ENCODE measurements at places on chromosomes 3 and 15.

DNA sequence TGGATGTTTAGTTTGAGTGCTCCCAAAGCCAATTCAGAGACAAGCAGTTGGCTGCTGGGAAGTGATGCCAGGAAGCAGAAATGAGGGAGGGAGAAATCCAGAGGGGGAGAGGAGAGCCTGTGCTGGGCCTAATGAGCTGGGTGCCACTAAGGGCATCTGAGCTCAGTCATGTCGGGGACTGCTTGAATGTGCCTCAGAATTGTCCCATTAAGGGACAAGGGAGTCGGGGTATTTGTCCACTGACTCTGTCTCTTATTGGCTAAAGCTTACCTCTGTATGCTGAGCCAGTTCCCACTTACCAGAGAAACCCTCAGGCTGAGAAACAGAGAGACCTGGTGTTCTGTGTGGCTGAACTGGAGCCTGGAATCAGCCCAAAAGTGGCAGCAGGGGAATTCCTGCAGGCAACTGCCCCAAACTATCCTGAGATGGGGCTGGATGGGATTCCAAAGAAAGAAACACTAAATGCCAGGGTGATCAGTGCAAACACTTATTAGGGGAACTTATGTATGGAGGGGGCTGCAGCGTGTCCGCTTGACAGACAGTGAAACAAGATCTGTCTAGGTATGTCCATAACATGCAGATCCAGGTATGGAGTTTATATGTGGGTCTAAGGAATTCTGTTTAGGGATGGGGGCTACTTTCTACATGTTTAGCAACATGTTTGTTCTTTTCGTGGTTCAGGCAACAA lies 48.6 kb downstream of the NR1D2 start:
- no peak for DNase-seq

DNA sequence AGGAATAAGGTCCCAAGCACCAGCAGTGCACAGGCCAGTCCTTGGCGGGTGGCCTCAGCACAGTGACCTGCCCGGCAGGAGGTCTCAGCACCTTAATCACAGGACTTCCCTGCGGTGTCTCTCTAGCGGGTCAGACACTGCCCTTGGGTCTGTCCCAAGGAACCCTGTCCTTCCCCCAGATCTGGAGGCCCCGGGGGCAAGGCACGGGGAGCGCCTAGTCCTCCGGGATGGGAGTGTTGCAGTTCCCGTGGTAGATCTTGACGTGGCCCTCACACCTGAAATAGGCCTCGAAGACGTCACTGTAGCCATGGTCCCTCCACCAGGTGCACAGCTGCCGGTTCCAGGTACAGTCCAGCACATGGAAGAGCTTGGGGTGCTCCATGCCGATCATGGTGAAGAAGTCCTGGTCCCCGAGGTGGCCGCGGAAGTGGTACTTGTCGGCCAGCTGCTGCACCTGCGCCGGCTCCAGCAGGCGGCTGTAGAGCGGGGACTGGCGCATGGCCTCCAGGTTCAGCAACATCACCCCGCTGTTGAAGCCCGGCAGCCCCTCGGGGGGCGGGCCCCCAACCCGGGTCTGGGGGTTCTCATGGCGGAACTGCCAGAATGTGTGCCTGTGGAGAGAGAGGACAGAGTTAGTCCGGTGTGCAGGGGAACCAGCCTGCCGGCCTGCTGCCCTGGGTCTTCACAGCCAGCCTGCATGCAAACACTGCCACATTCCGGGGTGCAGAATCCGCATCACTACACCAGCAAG lies 201.3 kb downstream of the XXYLT1 start:
- DNase-seq: no peak

GRCh38 chr15:80906159-80906766 lies 83.4 kb downstream of the MESD start:
- DNase-seq: no peak

DNA sequence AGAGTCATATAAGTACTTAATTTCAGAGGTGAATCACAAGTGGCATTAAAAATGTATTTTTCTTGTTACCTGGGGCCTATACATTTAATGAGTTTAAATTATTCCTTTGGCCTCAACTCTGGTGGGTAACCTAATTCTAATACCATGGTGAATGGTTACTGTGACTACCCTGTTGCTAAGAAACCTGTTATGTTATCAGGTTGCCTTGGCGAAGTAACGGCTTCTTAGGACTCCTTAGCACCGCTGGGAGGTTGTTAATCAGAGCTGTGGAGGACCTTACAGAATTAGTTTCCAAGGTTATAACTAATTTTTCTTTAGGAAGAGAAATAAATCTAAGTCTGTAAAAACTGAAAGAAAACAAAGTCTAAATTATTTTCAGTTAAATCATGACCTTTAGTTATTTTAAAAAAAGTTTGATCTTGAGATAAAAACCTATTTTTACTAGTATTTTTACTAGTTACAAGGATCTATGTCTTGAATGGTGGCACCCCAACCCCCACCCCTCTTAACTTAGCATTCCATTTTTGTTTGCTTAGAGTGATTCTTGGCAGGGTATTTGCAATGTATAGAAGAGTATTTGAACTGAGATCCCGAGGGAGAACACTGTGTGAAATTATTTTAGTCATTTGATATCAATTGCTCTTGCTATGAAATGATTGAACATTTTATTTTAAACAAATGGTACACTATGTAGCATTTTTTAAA lies 155.5 kb downstream of the FNDC3B start:
- DNase-seq: no peak

DNA sequence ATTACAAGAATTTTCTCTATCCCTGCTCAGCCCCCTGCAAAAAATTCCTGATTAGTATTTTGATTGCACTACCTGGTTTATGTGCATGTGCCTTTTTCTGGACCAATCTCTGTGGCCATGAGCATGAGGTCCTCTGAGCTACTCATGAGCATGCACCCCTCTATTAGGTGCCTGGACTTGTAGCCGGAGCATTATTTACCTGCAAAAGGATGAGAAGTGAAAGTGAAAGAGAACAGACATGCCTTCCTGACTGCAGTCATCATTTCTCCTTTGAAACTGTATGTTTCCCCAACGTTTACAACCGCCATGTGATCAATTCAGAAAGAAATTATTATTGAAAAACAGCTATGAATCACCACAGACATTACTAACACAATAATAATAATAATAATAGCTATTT lies 1008.8 kb downstream of the ROBO2 start:
- DNase-seq: no peak

GRCh38 chr3:136787349-136787748 lies 31.6 kb upstream of the SLC35G2 start:
- peak; percentile 15 for DNase-seq

DNA sequence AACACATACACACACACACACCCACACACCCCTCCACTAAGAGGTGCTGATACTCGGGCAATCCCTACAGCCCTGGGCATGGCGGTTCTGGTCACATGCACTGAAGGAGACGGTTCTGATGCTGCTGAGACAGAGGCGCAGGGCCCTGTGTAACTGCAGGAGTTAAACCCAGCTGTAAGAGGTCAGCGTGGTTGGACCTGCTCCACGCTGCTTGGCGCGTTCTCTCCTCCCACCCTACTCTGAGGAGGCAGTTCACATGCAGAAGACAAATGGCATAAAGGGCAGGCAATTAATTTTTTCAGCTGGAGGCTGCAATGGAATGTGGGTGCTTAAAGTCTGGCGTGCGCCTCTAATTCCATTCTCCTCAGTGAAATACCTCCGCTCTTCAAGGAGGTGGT lies 35.2 kb downstream of the GRK7 start:
- DNase-seq: no peak

DNA sequence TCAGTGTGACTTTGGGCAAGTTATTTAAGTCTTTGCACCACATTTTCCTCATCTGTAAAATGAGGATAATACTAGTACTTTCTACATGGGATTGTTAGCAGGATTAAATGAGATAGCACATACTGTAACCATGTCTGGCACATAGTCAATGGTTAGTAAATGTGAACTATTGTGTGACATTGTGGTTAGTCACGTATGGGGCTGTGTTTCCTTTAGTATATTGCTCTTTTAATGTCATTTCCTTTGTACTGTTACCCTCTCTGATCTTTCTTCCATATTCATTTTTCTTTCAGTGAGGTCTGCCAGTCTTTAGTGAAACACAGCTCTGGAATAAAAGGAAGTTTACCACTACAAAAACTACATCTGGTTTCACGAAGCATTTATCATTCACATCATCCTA lies 21.4 kb downstream of the OPA1 start:
- DNase-seq: no peak

DNA sequence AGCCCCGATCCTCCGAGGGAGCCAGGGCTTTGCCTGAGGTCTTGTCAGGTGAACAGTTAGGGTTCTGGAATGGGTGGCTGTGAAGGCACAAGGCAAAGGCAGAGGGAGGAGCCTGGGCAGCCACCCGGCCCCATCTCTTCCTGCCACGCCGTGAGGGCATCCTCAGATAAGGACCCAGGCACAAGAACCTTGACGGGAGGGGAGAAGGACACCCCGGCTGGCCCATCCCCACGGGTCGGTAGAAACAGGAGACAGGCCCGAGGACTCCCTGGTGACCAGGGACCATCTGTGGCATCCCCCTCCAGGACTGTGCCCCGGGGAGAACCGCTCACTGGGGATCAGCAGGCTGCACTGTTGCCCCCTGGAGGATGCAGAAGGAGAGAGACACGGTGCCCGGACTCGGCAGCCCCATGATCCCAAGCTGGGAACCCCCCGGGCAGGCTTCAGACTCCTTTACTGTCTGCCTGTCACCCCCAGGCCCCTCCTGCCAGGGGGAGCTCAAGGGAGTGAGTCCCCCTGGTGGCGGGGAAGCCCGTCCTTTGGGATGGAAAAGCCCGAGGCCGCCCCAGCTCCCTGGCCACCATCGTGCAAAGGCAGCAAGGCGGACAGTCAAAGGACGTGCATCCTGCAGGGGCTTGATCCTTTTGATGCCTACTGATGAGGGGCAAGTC lies 12.3 kb upstream of the PCSK6 start:
- peak; percentile 45 for DNase-seq

DNA sequence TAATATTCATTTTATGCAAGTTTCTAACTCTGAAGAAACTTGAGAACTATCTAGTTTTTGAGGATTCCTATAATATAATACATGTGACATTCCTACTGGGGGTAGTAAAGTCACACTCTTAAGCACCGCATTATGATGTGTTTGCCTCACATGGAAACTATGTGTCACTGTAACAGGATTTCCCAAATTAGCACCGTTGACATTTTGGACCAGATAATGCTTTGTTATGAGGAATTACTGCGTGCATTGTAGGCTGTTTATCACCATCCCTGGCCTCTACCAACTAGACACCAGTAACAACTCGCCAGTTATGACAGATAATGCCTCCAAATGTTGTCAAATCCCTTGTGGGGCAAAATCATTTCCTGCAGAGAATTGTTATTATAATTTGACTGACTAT lies 267.8 kb downstream of the RAP2B start:
- no peak for DNase-seq

DNA sequence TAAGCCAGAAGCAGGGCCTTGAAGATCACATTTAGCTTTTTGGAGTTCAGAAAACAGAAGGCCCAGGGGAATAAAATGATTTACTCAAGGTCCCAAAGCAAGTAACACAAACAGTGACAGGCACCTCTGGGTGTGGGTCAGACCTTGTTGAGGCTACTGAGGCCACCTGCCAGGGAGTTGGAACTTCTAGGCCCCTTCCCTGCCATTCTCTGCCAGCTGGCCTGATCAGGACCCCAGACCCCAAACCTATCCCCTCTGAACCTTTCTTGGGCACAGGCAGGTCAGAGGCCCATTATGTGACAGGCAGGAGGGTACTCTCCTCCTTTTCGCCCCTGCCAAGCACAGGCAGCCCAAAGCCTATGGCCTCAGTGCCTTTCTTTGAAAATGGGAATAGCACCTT lies 49.4 kb upstream of the ATP2B2 start:
- DNase-seq: no peak

GRCh38 chr3:184949251-184949965 lies 137.4 kb downstream of the VPS8 start:
- DNase-seq: no peak

DNA sequence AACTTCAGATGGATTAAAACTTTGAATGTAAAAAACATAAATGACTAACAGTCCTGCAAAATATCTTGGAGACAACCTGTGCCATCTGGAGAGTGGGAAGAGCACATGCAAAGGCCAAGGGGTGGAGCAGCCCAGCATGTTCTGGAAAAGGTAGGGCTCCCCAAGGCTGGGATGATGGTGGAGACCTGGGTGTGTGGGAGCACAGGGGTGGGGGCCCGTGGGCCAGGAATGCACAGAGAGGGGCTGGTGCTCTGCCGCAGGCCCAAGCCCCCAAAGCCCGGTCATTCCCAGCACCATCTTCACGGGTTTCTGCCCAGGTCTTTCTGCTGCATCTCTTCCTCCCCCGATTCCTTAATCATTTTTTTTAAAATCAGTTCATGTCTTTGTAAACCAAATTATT lies 9.7 kb upstream of the GATA2 start:
- DNase-seq: no peak

GRCh38 chr3:32544894-32545293 lies 25.8 kb downstream of the DYNC1LI1 start:
- no peak for DNase-seq

DNA sequence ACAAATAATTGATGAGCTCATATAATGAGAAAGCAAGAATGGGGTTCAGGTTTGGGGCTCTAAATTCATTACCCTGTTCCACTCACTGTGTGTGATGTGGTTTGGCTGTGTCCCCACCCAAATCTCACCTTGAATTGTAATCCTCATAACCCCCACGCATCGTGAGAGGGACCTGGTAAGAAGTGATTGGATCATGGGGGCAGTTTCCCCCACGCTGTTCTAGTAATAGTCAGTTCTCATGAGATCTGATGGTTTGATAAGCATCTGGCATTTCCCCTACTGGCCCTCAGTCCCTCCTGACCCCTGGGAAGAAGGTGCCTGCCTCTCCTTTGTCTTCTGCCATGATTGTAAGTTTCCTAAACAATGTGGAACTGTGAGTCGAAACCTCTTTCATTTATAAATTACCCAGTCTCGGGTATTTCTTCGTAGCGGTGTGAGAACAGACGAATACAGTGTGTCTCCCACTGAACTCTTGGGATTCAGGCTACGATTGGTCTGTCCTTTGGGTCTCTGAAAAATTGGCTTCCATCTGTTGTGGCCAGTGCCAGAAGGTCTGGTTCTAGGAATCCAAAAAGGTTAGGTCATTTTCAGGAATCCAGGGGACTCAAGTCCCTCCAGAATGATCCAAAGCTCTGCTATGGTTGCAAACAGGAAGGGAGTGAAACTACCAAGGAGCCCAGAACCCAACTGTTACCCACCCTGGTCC lies 87.7 kb downstream of the XXYLT1 start:
- peak; percentile 51 for DNase-seq

- no peak for DNase-seq
These were observed 19.6 kb upstream of the EMC3 start for GRCh38 chr3:10006048-10006761.

DNA sequence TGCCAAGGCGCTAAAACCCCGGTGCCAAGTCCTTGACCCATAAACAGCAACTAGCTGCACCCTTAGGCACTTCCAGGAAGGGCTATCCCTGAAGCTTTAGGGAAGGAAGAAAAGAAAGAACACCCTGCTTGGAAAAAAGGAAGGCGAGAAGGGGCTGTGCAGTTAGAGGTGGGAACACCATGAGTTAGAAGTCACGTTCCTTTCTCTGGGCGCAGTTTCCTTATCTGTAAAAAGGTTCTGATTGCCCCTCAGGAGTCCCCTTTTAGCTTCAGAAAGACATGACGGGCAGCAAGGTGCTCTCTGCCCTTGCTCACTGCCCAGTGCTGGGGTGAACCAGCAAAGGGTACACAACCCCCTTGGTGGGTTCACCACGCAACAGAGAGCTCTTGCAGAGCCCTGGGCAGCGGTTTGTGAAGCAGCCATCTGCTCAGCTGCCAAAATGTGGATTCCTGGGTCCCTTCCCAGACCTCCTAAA lies 798 bp downstream of the GCHFR start:
- DNase-seq: no peak

- DNase-seq: no peak
These were observed 1046.3 kb downstream of the DIPK2A start for GRCh38 chr3:145017959-145018358.
